ENCODE measurements at places on chromosomes 1 and 21. TPM values are rescaled to one million over a fixed set of nuclear protein-coding genes. Genes with fewer than 3 reads are reported as not detected.

Gene NHLH1
- total RNA-seq, result not detected

Gene MPL
- total RNA-seq, result not detected

Gene IL19
- not detected for total RNA-seq

Gene KRTAP19-1
- not detected for total RNA-seq

Gene POU3F1
- total RNA-seq, result not detected

Gene CDK18
- 6.7 TPM for total RNA-seq

Gene IL23R
- total RNA-seq, result not detected

Gene RNF223
- not detected for total RNA-seq

Gene ENTREP3
- total RNA-seq, result 44.0 TPM
